SIG-M5 (cell line): ENCODE measurements at places on chromosomes 4 and X.

DNA sequence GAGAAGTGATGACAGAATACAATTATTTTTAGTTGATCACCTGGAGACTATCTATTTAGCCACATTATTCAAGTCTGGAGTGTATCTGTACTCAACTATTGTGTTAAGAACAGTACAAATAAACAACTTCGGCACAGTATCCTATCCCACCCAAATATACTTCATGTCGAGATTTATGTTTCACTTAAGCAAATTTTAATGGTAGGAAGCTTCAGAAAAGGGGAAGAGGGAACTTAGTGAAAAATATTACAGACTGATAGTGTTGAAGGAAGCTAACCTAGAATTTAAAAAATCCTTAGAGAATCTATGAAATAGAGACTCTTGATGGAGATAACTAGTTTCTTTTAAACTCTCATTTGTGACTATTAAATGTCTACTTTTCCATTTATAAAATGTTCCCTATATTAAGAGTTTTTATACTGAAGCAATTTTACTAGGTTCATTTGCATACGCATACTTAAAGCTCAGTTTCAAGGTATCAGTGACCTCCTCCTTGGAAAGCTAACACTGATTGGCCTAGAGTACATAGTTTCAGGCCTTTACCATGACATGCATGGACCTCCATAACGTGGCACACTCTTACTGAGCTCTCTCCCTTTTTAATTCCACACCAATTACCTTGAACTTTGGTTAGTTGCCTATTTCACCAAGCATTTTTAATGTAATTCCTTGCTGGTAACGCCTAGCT lies 197.7 kb downstream of the CAMK2D start:
- no peak for DNase-seq

- no peak for DNase-seq
These were observed 31.5 kb downstream of the BLOC1S4 start for GRCh38 chr4:6747294-6748051.

GRCh38 chr4:100258675-100259074 lies 68.4 kb upstream of the DDIT4L start:
- no peak for DNase-seq

DNA sequence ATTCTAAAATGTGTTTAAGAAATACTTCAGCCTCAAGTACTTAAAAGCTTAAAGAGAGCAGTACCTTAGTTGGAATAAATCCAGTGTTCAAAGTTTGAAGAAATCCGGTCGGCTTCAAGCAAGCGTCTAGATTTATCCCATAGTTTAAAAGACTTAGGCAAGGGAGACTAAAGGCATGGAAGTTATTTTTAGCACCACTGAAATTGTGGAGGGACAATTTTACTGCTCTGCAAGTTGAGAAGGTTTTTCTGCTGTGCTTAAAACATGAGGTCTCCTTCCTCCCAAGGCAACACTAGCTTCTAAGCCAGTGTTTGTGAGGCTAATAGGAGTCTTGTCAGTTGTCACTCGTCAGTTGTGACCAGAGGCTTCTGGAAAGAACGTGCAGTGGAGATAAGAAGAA lies 183.5 kb downstream of the MSL3 start:
- no peak for DNase-seq

GRCh38 chrX:12978205-12979025 lies 3.5 kb downstream of the TMSB4X start:
- DNase-seq = peak; percentile 31

- DNase-seq = no peak
These were observed 447.0 kb upstream of the GALNT7 start for GRCh38 chr4:172721659-172722058.
